Hematopoietic multipotent progenitor cell (in vitro differentiated cells): ENCODE measurements at places on chromosomes 13 and 19. TPM values are rescaled to one million over a fixed set of nuclear protein-coding genes. Genes with fewer than 3 reads are reported as not detected.

GRCh38 chr19:35030257-35031071, at the start of gene SCN1B:
Gene SCN1B, plus strand, starts transcription at chr19:35030470. Its CDS starts 351 bp downstream, at chr19:35030821.
- no peak for DNase-seq

GRCh38 chr19:11397089-11397610, 13.0 kb upstream of the EPOR start:
- no peak for DNase-seq

- no peak for DNase-seq
These were observed 123.8 kb upstream of the PCDH9 start for GRCh38 chr13:67353941-67354340.

The RYR1 gene
- total RNA-seq = 2.7 TPM

DNA sequence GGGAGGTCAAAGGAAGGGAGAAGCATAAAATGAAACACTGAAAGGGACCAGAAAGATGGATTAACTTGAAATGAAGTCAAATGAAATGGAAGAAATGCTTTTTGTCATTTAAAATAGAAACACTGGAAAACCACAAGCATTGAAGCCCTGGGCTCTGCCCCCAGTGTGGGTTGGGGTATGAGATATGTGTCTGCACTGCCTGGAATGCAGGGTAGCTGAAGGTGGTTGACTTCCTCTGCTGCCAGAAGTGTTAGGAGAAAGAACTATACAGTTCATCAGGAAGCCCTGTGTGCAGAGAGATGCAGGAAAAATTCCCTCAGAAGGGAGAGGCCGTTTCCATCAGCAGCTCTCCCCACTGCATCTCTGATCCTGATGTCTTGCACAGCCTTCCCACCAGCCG, 69.2 kb downstream of the DHRS12 start:
- no peak for DNase-seq
